Hindlimb muscle (tissue), 1 donor: ENCODE measurements at places on chromosomes 2 and 18. TPM values are rescaled to one million over a fixed set of nuclear protein-coding genes. Genes with fewer than 3 reads are reported as not detected.
A peak's percentile ranks its signal among the peaks of the same experiment; 100 is the strongest.

DNA sequence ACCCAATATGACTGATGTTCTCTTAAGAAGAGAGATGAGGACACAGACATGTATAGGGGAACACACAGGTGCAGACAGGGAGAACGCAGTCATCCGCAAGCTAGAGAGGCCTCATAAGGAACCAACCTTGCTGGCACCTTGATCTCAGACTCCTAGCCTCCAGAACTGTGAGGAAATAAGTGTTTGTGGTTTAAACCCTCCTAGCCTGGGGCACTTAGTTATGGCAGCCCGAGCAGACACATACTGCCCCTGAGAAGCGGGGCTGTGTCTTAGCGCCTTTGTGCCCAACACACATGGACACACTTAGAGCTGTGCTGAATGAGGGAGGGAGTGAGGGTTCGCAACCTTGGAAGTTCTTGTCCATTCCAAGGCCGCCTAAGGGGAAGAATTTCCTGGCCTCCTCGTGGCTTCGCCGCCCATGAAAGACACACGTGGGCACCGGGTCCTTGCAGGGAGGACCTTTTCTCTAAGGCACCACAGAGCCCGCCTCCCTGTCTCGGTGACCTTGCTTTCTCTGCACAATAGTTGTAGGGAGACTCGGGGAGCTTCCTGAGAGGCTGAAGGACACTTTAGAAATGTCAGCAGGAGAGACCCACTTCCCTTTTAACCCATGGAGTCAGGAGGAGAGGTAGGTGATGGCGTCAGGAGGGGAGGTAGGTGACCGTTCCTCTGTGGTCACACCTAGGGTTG, 224.5 kb upstream of the HDAC4 start:
- no peak for DNase-seq

- no peak for DNase-seq
Measured at GRCh38 chr2:45352506-45352905, 258.6 kb downstream of the SRBD1 start.

SERPINB12 gene
- polyA plus RNA-seq = 1.3 TPM

GRCh38 chr18:75221897-75222296, 11.3 kb downstream of the TSHZ1 start:
- DNase-seq = no peak

DNA sequence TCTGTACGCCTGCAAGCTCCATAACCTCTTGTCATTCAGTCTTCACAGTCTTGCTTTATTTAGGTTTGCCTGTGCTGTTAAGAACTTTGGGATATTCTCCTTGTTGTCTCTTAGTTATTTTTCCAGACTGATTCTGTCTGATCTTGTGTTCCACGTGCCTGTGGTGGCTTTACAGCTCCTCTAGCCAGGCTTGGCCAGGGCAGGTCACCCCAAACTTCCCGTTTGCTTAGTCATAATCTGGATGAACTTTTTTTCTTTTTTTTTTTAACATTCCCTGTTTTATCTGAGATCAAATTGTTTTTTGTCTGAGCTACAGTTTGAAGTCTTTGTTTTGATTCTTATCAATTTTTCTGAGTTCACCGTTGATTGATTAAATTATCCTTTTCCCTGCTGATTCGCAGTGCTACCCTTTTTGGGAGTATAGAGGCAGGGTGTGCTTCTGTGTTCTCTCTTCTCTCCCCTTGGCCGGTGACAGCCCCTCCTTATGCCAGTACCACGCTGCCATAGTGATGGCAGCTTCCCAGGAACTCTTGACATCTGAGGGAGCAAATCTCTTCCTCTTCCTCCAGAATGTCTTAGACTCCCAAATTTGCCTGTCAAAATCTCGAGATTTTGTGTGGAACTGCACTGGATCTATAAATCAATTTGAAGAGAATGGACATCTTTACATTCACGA, 2.5 kb downstream of the SP100 start:
- DNase-seq = no peak

- peak; percentile 58 for DNase-seq
Measured at GRCh38 chr2:1081451-1082225, 131.0 kb downstream of the SNTG2 start.

DAW1 gene
- polyA plus RNA-seq = not detected

GRCh38 chr2:70797506-70797905, 7.1 kb upstream of the FIGLA start:
- no peak for DNase-seq

ACMSD gene
- polyA plus RNA-seq = 0.34 TPM
